ENCODE measurements at places on chromosomes 3 and 15.

DNA sequence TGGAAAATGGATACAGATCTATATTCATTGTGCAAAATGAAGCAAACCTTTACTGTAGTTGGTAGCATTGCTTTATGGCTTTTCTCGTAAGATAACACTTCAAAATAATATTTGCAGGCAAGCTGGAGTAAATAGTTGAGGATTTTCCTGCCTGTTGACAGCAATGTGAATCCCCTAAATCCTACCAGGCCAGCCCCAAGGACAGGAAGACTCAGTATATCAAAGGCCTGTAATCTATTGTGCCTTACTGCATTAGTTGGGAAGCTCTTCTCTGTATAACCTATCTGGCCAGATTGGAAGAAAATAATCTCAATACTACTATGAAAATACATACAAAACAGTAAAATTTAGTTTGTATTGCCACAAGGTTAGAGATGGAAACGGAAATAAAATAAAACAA is 4.6 kb upstream of the GMNC start:
- no peak for DNase-seq

DNA sequence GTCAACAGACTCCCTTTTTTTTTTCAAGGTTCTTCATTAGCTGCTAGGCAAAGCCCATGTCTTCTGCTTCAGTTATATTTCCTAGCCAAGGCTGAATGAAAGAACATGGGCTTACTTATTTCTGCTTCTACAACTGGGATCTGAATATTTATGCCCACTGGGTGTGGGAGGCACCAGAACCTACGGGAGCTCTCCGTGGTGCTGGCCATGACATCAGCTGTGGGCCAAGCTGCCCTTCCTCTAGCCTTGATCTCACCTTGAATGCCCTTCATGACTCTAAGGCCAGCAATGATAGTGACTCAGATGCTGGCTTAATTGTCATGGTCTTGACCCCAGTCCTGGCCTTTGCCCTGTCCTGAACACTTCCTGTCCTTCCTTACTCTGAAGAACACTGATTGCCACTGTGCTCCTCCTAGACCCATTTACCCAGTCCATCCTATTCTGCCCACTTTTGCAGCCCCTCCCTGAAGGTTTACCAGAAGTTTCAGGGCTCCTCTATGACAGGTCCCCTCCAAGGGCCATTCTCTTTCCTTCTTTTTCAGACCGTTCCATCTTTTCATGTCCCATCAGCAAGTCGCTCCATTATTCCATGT is 32.8 kb upstream of the PRR20G start:
- DNase-seq: no peak

DNA sequence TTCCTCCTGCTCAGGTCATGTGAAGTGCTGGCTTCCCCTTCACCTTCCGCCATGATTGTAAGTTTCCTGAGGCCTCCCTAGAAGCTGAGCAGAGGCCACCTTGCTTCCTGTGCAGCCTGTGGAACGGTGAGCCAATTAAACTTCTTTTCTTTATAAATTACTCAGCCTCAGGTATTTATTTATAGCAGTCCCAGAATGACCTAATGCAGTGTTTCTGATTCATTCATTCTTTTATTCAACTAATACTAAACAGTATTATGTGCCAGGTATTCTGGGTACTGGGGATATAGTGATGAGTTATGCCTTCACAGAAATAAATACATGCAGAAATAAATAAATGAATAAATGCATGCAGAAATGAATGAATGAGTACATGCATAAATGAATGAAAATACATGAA is 41.9 kb downstream of the EDEM1 start:
- DNase-seq: no peak

GRCh38 chr3:134327594-134327975 is 46.7 kb downstream of the AMOTL2 start:
- no peak for DNase-seq

DNA sequence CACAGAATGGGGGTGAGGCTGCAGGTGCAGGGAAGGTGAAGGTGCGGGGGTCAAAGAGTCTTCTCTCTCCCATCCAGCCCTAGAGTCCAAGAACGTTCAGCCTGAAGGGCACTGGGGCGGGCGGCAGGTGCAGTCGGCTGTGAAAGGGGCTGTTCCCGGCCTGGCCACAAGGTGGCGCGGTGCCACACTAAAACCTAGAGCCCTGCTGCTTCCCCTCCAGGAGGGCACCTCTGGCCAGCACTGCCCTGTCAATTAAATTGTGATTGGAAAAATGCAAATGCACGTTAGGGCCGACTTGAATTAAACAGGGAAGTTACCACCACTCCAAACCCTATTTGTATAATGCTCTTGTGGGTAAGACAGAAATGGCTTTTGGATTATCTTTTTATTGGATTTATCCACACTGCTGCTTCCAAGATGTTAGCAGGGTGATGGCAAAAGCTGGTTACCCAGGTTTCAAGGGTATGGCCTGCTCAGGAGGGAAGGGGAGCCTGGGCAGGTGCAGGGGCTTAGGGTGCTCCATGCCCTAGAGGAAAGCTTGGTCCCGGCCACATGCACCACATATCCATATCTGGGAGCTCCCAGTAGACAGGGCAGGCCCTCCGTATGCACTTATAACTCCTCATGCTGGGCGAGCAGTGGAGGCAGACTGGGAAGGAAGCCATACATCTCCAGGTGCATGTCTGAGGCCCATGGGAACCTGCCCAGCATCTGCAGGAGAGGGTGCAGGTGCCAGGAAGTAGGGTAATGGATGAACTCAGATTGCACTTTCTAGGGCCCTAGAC is 119.8 kb downstream of the ADCY5 start:
- DNase-seq: peak; percentile 60

DNA sequence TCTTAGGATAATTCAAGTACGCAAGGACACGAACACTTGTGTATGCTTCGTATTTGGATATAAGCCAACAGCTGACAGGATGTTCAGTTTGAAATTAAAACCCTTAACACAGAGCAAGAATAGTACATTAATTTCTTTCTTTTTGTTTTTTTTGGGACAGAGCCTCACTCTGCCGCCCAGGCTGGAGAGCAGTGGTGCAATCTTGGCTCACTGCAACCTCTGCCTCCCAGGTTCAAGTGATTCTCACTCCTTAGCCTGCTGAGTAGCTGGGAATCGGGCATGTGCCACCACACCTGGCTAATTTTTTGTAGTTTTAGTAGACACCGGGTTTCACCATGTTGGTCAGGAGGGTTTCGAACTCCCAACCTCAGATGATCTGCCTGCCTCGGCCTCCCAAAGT is 32.4 kb downstream of the TOMM70 start:
- DNase-seq: no peak

DNA sequence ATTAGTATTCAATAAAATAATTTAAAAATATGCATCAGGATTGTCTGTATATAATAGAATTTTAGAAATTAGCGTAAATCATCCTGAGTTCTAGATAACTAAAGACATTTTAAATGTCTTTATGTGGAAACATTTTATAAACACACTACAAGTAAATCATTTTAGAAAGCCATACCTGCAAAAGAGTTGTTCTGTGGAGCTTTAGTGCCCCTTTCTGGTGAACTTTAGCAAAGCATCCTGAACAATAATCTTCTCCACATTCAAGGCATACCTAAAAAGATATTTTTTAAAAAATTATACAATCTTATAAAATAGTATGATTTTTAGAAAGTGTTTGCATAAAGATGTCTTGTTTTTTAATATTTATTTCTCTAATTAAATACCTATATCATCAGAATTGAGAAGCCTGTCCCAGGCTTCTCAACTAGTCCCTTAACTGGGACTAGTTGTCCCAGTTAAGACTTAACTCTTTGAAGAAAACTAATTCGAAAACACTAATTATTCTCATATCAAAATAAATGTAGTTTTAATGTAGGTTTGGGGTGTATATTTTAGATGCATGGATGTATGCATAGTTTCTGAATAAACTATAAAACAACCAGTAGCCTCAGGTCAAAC is 29.7 kb downstream of the ZBBX start:
- DNase-seq: no peak

GRCh38 chr3:129060276-129061022 is at the start of gene GP9:
Gene GP9, plus strand, starts transcription at chr3:129060779. Its CDS starts 961 bp downstream, at chr3:129061740.
- DNase-seq: no peak

GRCh38 chr3:46934072-46934471 is 42.5 kb downstream of the CCDC12 start:
- DNase-seq: no peak

- DNase-seq: no peak
Measured at GRCh38 chr3:174644287-174644686, 214.8 kb upstream of the NAALADL2 start.

DNA sequence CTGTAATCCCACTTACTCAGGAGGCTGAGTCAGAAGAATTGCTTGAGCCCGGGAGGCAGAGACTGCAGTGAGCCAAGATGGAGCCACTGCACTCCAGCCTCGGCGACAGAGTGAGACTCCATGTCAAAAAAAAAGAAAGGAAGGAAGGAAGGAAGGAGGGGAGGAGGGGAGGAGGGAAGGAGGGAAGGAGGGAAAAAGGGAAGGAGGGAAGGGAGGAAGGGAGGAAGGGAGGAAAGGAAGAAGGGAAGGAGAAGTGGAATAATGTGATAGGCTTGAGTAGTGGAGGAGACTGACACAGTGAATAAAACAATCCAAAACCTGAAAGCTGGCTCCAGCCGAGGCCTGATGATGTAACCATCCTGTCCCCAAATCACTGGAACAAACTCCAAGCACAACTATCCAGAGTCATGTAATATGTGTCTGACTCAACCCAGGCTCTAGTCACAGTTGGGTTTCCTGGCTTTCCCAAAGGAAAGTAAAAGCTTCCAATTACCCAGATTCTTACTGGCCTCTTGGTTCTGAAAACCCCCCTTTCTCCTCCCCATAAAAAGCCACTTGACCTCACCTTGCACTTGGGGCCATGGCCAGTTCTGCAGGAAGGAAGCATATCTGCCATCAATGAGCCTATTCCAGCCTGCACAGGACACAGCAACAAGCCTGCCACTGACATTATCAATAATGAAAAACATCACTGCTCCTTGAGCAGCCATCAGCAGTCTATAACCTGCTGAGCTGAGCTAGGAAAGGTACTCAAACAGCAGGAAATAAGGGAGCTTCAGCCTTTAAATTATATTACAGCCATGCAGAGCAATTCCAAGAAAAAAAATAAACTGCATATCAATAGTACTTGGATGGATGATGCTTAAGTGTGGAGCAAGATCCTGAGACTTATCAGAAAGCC is 48.3 kb downstream of the MB21D2 start:
- no peak for DNase-seq

GRCh38 chr3:64300790-64301423 is 75.6 kb upstream of the PRICKLE2 start:
- DNase-seq: no peak

DNA sequence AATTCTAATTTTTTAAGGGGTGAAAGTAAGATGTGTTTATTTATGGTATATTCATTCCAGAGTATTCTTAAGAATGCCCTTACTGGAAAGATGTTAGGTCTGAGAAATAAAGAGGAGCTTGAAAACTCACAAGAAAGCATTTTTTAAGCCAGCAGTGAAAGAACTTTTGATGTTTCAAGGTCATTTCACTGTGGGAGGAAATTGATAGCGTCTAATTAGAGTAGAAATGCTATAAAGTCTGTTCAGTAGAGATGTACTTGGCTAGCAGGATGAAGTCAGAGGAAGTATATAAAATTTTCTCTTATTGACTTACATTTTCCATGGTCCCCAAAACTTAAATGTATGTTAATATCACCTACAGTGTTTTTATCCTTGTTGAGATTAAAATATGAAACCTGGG is 354.6 kb downstream of the CNTN6 start:
- no peak for DNase-seq

DNA sequence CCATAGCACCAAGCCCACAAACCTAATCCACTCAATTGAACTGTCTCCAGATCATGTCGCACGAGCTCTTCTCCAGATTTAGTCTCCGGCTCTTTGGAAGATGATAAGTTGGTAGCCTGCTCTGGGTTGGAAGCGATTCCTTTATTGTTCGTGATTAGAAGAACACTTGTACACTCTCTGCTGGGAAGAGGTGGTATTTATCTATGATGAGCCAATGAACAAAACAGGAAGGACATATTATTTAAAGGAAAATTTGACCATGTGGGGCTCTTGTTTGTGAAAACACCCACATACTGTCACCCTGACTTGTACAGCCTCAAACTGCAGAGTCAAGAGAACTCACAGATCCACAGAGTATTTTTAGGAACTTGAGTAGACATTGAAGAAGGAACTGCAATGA is 54.4 kb downstream of the MYZAP start:
- no peak for DNase-seq

- DNase-seq: no peak
Measured at GRCh38 chr3:21662403-21662802, 88.6 kb downstream of the ZNF385D start.

- DNase-seq: no peak
Measured at GRCh38 chr3:106204160-106204868, 335.5 kb upstream of the CBLB start.

GRCh38 chr15:27669641-27670040 is 429.5 kb downstream of the OCA2 start:
- no peak for DNase-seq

GRCh38 chr15:40787344-40787841 is 17.6 kb downstream of the C15orf62 start:
- peak; percentile 27 for DNase-seq

GRCh38 chr15:92903631-92903965 is 3.5 kb downstream of the CHD2 start:
- DNase-seq: no peak

DNA sequence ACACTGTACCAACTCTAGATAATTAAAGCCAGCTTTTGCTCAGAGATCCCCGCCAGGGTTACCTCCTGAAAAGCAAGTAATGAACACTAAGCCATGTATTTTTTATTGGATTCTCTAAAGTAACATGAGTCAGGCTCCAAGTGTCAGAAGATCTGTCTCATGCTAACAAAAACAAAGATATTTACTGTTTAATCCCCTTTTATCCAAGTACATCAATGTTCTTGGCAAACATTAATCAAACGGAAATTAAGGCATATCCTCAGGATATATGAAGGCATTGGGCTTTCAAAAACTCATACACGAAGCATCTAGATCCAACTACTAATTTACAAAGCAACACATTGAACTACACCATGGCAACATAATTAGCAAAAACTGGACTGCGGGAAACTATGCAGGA is 37.2 kb downstream of the MYO5A start:
- no peak for DNase-seq

DNA sequence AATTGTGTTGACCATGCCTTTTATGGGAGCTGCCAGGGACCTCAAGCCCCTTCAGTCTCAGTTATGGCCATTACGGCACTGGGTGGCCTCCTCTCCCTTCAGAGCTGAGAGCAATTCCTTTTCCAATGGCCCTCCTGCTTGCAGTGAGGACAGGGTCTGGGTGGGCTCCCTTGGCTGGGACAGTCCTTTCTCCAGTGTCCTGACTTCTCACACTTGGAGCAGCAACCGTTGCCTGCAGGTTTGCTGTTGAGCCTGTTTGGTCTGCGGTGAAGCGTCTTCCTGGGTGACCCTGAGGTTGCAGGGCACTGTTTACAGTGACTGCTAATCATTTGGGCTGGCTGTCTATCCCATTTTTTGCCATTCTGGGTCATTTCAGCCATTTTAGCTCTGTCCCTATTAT is 3.5 kb upstream of the CCDC80 start:
- DNase-seq: no peak

- DNase-seq: no peak
Measured at GRCh38 chr3:40800343-40800742, 275.6 kb downstream of the ZNF621 start.

GRCh38 chr3:56783644-56784447 is 17.9 kb downstream of the ARHGEF3 start:
- DNase-seq: peak; percentile 30
